ENCODE measurements at places on chromosomes 7 and 10.

DNA sequence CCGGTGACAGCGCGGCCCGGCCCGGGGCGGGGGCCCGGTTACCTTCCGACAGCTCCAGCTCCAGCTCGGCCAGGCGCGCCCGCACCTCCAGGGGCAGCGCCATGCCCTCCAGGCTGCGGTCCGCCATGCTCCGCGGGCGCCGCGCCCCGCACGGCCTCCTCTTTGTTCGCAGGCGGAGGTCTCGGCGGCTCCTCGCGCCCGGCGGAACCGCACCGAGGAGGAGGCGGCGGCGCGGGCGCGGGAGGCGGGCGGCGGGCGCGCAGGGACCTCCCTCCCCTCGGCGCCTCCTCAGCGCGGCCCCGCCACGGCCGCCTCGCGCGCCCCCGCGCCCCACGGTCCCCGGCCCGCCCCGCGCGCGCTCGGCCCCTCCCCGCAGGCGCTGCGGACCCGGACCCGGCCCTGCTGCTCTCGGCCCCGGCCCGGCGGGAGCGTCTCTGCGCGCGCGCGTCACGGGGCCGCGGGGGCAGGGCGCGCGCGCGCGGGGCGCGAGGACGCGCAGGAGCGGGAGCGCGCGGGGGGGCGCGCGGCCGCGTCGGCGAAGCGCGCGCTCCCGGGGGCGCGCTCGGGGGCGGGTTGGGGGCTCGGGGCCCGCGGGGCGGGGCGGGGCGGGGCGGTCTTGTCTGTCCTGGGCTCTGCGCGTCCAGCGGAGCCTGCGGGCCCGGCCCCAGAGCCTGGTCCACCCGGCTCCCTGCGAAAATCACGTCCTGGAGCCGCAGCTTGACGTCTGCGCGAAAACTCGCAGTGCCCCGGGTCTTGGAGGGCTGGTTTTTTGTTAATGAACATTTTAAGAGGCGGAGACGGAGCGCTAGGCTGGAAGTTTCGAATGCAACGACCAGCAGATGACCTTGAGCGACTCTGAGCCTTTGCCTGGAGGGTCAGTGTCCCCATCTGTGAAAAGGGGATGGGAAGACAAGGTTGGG is at the start of gene DIP2C:
Gene DIP2C (minus strand): TSS at position 217 of the 920 bp plus-strand sequence. CDS start 90 bp downstream, at position 127.
- no peak for DNase-seq

DNA sequence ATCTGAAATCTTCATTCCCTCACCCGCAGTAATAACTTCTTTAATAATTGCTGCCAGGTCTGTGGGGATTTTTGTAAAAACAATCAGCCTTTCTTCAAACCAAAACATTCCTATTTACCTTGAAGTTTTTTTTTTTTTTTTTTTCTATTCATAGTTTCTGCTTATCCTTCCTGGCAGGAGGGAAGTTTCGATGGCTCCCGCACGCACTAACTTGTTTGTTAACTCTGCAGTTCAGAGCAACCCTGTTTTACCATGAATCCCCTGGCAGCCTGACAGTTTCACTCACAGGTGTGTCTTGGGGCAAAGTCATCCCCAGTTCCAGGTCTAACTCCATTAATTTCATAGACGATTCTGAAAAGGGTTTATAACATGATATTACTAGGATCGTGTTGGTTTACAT is 149.3 kb downstream of the KLF6 start:
- DNase-seq: no peak

- DNase-seq: no peak
Observed at GRCh38 chr10:4301291-4302045, 516.5 kb upstream of the KLF6 start.

DNA sequence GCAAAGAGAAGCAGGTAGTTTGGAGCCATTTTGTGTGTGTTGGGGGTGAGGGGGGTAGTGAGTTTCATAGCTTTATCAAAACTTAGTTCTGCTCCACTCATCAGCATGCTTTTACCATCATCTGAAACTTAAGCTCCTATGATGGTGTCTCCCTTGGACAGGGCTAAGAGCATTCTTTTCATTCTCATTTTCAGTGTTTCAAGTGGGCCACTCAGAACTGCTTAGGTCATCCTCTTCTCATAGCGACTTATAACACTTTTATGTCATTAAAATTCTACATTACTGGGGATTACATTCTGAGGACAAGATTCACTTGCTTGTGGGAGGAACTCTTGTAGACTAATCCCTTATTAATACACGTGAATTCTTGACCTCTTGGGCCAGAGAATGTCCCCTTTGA is 649.4 kb downstream of the SUGCT start:
- no peak for DNase-seq

GRCh38 chr7:28067171-28067570 is 113.4 kb downstream of the JAZF1 start:
- DNase-seq: no peak

GRCh38 chr10:22259280-22259679 is 41.5 kb upstream of the EBLN1 start:
- DNase-seq: no peak

Data from activated CD4-positive, alpha-beta T cell treated with anti-CD3 and anti-CD28 coated beads, Interleukin-2, amount 50 U/mL, for 24 hours (primary cell).